ENCODE measurements at places on chromosomes 7 and 10.

DNA sequence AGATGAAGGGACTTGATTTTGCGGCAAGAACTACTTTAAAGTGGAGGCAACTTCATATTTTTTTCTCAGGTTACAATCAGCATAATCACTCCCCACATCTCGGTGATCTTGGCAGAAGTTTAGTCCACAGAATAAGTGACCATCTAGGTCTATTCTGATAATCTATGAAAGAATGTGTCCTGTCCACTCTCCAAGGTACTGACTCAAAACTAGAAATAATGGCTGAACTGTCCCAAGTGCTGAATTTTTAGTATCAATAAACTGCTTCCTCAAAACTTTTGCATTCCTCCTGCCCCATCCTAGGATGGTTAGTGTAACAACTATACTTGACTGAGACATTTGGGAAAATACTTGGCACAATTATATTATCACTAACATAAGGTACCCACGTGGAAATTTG lies 10.9 kb upstream of the CHRM2 start:
- no peak for DNase-seq

- no peak for DNase-seq
Measured at GRCh38 chr7:98978672-98979071, 100.3 kb downstream of the TRRAP start.

DNA sequence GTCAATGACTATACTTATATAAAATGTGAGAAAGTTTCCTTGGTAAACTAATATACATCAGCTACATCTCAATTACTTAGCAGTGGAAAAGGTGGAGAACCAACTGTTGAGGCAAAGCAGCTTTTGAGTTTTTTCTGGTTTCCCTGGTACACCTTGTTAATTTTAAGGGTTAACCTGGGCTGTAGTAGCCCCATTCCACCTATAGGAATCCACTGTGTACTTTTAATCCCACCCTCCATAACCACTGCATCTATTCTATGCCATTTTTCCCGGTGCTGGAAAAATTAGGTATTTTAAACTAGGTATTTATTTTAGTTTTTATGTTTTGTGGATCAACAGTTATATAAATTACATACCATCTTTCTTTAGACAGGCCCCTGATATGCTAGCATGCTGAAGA lies 42.4 kb downstream of the NRBF2 start:
- no peak for DNase-seq

- DNase-seq: no peak
Measured at GRCh38 chr10:105699504-105699903, 1058.4 kb downstream of the SORCS3 start.

GRCh38 chr7:23268167-23268566 lies 21.6 kb downstream of the GPNMB start:
- no peak for DNase-seq

DNA sequence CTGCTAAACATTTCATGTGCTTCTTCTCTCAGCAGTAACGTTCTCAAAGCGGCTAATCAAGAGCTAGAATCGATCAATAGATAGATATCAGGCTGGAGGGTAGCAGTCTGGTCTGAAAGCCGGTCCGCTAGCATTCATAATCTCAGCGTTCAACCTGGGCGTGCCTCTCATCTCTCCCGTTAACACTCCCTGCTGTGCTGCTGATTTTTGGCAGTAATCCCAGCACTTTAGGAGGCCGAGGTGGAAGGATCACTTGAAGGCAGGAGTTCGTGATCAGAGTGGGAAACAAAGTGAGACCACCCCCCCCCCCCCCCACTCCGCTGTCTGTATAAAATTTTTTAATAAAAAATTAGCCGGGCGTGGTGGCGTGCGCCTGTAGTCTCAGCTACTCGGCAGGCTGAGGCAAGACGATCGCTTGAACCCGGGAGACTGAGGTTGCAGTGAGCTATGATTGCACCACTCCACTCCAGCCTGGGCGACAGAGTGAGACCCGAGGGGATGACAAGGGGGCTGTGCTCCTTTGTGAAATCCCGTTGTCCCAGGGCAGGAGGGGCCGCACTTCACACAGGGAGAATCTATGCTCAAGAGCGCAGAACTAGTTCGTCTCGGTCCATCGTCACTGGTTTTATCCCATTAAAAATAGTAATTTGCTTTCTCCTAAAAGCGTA lies 624 bp upstream of the CEP55 start:
- no peak for DNase-seq

- peak; percentile 86 for DNase-seq
Measured at GRCh38 chr7:23356726-23357125, 57.6 kb downstream of the MALSU1 start.

DNA sequence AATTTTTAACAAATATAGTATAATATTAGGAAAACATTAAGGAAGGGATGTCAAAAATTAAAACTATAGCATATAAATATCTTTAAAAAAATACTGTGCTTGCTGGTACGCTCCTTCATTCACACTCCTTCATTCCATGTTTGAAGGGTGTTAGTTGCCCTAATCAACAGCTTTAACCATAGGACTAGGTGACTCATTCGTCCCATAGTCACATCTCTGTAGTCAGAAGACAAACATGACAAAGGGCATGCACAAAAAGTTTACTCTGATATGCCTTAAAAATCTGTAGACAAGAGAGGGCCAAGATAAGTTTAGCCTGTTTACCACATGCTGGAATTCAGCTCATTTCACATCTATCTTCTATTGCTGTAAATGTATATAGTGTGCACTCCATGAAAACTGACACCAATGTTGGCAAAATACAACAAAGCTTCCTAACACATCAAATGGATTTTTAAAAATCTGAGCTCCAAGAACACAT lies 646 bp downstream of the FAM13C start:
- DNase-seq: peak; percentile 10

GRCh38 chr7:69508736-69509135 lies 89.5 kb upstream of the AUTS2 start:
- no peak for DNase-seq

- DNase-seq: peak; percentile 30
Measured at GRCh38 chr7:107463139-107464078, 6.4 kb upstream of the GPR22 start.

DNA sequence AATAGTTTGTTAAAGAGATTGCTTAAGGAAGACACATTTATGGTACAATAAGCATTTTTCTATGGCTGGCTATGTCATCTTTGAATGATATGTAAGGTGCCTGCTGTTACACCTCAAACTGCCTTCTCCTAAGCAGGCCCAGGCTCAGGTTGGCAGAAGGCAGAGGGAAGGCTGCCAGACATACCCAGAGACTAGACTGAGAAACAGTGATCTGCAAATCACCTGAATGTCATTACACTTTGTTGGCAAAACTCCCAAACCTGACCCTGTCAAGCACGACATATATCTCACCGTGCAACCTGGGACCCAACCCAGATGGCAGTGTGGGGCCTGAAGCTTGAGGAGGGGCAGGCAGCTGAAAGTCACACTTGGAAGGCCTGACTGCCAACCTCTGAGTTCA lies 136.6 kb upstream of the TARP start:
- DNase-seq: no peak

DNA sequence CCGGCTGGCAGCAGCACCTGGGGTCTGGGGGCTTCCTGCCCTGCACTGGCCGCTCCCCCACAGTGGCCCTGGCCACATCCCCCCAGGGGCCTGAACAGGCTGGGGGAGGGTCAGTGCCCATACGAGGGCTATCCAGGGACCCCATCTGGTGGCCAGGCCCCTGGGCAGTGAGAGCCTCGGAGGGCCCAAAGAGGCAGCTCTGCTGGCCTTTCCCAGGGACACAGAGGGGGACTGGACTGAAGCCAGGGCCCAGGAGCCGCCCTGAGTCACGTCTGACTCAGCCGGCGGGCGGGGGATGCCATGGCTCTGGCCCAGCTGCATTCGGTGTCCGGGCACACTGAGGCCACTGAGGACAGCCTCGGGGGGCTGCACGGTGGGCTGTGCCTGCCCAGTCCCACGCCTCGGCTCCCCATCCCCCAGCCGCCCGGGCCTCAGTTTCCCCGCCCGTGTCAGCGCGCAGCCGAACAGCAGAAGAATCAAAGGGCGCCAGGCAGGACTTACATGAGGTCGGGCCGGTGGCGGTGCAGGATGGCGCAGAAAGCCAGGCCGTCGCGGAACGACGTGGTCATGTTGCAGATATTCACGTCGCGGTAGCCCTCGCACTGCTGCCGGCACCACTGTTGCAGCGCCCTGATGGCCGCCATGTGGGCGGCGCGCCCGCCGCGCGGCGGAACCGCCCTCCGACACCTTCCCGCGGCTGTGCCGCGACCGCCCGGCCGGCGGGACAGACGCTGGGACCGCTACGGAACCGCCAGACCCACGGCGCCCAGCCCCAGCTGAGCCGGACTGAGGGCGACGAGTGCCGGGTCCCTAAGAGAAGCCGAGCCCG lies at the start of gene MICALL2:
Gene MICALL2, minus strand, starts transcription at position 788 of the 829 bp plus-strand sequence. Its CDS starts 144 bp downstream, at position 644.
- DNase-seq: no peak

DNA sequence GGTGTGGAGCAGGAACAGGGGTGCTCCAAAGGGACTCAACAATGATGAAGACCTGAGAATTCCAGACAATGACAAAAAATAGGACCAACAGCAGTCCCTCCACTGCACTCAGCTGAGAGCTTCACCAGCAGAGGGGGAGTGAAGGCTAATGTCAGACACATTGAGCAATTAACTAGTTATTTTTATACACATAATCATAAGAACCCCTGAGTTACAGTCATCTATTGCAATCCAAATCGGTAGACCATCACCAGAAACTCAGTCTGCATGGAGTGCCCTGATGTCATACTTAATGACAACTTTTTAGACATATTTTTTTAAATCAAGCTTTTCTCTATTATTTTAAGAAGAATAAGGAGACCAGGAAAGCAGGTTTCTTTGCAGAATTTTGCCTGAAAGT lies 30.6 kb upstream of the IKZF1 start:
- DNase-seq: no peak

DNA sequence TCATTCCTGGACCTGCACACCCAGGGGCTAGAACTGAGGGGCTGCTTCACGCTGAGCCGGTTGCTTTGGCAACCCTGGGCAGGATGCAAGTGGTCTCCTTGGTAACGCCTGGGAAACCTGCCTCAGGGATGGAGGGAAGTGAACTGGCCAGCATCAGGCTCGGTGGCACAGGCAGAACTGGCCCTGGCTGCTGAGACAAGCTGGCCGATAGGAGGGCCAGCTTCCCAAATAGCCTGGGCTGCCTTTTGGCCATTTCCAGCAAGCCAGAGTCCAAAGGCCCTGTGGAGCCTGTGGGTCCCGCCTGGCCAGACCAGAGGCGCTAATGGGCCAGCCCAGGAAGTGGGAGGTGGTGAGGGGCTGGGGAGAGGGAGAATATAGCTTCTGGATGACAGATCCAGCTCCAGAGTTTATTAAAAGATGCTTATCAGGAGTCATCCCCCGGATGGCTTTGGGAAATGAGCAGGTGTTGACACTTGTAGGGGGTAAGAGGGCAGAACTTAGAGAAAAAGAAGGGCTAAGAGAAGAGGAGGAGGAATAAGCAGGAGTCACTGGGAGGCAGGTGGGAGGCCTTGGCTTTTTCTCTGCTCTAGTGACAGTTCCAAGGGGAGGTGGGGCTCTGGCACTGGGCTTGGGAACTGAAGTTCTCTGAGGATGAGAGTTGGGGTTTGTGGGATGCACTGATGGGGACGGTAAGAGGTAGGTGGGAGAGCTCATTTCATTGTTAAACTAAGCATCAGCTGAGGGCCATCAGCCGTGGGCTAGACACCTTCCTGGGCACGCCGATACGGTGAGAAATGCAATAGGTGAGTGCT lies 9.6 kb downstream of the NEURL1 start:
- DNase-seq: no peak

DNA sequence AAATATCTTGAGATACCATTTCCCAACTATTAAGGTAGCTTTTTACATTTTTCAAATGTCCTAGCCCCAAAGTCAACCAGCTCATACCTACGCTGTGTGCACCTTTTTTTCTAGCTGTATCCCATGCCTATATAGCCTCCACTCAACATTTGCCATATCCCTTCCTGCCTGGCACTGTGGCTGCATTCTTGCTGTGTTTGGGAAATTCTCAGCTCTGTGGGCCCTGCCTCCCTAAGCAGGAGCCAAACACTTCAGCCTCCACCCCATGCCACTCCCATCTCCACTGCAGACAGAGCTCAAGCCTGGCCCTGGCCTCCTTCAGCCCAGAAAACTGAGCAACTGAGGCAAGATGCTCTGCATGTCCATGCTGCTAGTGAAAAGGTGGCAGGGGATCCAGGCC lies 141.3 kb downstream of the RAB11FIP2 start:
- no peak for DNase-seq

GRCh38 chr7:153034791-153035190 lies 275.2 kb downstream of the ACTR3B start:
- no peak for DNase-seq

DNA sequence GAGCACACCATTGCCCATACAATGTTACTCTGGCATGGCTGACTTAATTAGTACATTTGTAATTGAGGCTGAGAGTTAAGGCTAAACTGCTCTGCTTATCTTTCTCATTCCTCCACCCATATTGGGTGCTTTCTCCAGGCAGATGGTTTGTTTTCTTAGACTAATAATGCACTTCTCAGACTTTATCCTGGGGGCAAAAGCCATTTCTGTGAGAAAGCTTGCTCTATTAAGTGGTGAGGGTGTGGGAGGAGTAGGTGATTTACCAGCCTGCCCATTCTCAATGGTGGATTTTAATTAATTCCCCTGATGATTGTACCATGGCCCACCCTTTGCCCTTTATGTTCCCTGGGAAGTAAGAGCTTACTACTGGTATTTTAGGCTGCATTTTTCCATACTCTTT lies 174.8 kb downstream of the FOXP2 start:
- no peak for DNase-seq

- DNase-seq: no peak
Measured at GRCh38 chr7:45401155-45401554, 173.0 kb upstream of the ADCY1 start.

GRCh38 chr7:148260599-148260998 lies 330.0 kb upstream of the C7orf33 start:
- DNase-seq: no peak

DNA sequence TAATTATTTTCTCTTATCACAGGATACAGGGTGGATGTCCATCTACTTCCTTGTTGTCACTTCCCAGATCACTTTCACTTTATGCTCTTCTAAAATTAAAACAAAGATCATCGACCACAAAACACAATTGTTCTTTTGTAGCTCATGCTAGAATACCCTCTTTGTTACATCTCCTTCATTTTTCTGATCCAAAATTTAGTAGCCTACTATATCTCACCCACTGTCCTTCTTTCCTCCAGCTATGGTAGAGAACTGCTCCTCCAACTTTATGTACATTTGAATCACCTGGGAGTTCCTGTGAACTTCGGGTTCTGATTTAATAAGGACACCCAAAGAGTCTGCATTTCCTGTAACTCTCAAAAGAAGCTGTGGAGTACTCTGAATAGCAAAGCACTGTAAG lies 1.2 kb upstream of the AHR start:
- no peak for DNase-seq

GRCh38 chr7:112006071-112006470 lies 200.1 kb downstream of the DOCK4 start:
- no peak for DNase-seq

GRCh38 chr10:15322356-15322755 lies 48.7 kb downstream of the FAM171A1 start:
- no peak for DNase-seq

DNA sequence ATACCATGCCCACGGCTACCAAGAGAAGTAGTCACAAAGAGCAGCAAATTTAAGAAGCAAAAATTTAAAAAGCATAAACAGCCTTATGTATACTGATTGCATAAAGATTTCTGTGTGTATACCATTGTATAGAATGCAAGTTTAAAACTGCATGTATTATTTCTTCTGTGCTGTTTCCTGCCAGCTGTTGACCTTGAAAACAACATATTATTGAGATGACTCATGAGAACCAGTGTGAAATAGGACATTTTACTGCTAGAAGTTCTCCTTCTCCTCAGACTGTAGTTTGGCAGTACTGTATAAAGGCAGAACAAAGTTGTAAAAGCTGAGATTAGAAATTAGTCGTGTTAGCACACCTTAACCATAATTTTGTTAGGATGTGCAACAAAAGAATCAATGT lies 42.3 kb upstream of the SGCE start:
- DNase-seq: no peak

- DNase-seq: no peak
Measured at GRCh38 chr10:11602919-11603523, 8.4 kb downstream of the USP6NL start.
